ENCODE measurements at places on chromosomes 11 and 22.

- no peak for DNase-seq
Observed at GRCh38 chr11:2167141-2168045, 4.2 kb downstream of the TH start.

- DNase-seq = no peak
Observed at GRCh38 chr11:125373426-125374391, 122.4 kb downstream of the FEZ1 start.

DNA sequence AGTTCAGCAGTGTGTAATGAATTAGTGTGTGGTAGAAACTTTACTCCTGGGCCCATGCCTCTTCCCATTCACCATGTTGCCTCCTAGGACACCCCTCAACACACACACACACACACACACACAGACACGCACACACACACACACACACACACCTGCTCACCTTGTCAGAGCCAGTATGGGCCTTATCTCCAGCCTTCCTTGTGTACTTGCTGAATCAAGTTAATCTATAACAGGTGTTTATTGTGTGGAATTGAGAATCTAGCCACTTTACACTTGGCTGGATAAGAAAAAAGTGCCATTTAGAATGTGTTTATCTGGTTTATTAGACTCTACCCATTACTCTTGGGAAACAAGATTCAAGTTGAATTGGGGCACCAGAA is 14.5 kb upstream of the ZDHHC13 start:
- DNase-seq = no peak

GRCh38 chr11:57348636-57349313 is 10.6 kb downstream of the P2RX3 start:
- no peak for DNase-seq

- DNase-seq = no peak
Observed at GRCh38 chr11:132073787-132074186, 703.4 kb downstream of the NTM start.

- DNase-seq = no peak
Observed at GRCh38 chr22:39652990-39653786, 82.6 kb downstream of the CACNA1I start.

Data from hematopoietic multipotent progenitor cell treated with erythropoietin and hydrocortisone succinate and interleukin-3 and kit ligand, for 8 days (in vitro differentiated cells).